ENCODE measurements at places on chromosomes 2 and 18. TPM values are rescaled to one million over a fixed set of nuclear protein-coding genes. Genes with fewer than 3 reads are reported as not detected.

Gene ELMOD3
- 25.6 TPM for total RNA-seq

Gene LHCGR
- total RNA-seq = not detected

Gene PLGLB1
- 0.34 TPM for total RNA-seq

Gene CFAP221
- total RNA-seq = not detected

Gene SPC25
- total RNA-seq = not detected

Gene OTX1
- total RNA-seq = 2.7 TPM

Gene TRIP12
- 419 TPM for total RNA-seq

Gene WDCP
- total RNA-seq = 6.2 TPM

Gene ALPI
- total RNA-seq = not detected

Gene MARCO
- 0.07 TPM for total RNA-seq

Gene EFEMP1
- 51.9 TPM for total RNA-seq

Gene FRZB
- under 0.01 TPM for total RNA-seq

Gene RAB17
- 1.5 TPM for total RNA-seq

Gene LOXHD1
- total RNA-seq = not detected

Gene ANKRD30BL
- not detected for total RNA-seq
